ENCODE measurements at places on chromosomes 7 and 10.

- DNase-seq = no peak
These were observed 14.0 kb upstream of the CDH23 start for GRCh38 chr10:71382757-71383156.

- DNase-seq = no peak
These were observed 32.4 kb downstream of the UNC5B start for GRCh38 chr10:71244431-71245419.

- DNase-seq = no peak
These were observed 141.2 kb downstream of the ZEB1 start for GRCh38 chr10:31460242-31460641.

DNA sequence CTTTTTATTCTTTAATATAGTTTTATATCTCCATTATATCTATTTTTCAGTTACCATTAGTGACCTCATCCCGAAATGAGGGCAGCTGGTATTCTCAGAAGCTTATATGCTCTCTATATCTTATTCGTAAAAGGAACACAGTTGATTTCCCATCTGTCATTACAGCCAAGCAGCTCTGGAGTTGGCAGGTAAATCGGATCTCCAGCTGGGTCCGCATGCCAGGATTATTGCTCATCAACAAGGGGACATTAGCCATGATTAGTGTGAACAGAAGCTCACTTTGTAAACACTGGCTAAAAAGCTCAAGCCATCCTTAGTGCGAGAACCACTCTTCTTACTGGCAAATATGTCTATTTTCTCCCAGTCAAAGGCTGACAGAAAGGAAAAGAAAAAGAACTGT lies 180.3 kb downstream of the NPSR1 start:
- DNase-seq = no peak
